Stimulated activated CD4-positive, alpha-beta T cell treated with anti-CD3 and anti-CD28 coated beads, Interleukin-2, amount 100 ng/mL, for 48 hours (primary cell): ENCODE measurements at places on chromosomes 16 and 17.

DNA sequence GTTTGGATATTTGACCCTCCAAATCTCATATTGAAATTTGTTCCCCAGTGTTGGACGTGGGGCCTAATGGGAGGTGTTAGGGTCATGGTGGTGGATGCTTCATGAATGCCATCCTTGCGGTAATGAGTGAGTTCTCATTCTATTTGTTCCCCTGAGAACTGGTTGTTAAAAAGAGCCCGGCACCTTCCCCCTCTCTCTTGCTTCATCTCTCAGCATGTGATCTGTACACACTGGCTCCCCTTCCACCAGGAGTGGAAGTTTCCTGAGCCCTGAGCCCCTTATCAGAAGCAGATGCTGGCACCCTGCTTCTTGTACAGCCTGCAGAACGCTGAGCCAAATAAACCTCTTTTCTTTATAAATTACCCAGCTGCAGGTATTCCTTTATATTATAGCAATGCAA lies 25.6 kb downstream of the PIK3R6 start:
- DNase-seq, result no peak

GRCh38 chr16:70751593-70751992 lies 49.4 kb downstream of the VAC14 start:
- DNase-seq, result no peak

- no peak for DNase-seq
Observed at GRCh38 chr17:43574348-43574747, 28.2 kb upstream of the ETV4 start.

DNA sequence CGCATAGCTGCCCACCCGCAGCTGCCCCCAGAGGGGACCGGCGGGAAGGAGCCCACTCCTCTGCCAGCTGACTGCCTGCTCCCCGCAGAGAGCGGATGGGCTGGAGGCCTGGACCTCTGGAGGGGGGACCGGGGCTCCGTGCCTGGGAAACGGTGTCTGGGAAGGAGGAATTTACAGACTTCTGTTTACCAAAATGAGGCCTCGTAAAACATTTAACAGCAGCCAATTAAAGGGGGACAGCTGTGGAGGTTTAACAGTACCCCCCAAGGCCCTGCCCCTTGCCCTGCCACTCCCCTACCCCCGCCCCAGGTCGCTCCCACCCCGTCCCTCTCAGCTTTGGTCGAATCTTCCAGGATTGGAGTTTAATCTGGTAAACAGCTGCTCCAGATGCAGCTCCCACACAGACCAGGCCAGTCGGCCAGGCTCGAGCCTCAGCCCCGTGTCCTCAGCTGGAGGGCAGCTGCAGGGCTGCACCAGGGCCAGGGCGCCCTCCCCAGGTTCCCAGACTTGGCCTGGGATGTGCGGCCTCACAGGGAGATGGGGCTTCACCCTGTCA lies 41.1 kb downstream of the BAHCC1 start:
- no peak for DNase-seq

DNA sequence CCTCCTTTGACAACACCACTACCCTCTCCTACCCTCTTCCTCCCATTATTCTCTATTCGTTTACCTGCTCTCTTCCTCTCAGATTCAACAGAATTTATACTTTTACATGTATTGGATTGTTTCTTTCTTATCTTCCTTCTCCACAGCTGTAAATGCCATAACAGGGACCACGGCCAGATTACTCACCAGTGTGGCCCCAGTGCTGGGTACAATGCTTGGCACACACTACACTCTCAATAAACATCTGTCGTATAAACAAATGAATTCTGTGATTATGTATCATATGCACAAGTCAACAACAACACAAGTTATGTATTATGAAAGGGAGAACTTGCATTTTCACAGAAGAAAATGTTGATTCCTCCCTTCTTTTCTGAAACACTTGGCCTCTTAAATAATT lies 20.0 kb downstream of the AARSD1 start:
- DNase-seq, result no peak

DNA sequence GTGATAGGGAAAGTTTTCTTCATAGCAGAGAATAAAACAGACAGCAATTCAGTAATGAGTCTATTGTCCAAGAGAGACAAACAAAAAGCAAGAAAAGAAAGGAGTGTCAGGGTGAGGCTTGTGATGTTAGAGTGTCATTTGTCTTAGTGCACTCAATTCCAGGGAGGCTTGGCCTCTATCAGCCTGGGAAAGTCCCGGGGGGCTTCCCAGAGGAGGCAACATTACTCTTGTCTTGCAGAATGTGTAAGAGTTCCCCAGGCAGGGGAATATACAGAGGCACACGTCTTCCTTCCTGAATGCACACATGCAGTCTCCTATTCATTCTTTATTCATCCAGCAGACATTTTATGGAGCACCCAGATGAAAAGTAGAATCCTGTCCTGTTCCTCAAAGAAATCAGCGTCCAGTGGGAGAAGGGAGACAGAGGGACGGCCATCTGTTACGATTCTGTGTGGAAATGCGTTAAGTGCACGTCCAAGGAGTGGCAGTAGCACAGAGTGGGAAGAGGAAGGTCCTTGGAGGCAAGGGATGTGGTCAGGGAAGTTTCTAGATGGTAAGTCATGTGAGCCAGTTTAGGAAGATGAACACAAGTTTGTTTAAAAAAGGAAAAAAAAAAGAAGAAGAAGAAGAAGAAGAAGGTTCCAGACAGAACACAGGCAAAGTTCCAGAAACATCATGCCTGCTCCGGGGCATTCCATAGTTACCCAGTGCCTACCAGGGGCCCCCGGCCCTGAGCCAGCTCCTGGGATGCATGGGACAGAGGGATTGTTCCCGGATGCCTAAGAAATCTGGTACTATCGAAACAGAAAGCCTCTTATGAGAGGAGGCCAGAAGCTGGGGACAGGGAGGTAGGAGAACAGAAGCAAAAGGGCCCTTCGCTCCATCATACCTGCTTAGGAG lies 21.1 kb downstream of the CACNG4 start:
- no peak for DNase-seq

DNA sequence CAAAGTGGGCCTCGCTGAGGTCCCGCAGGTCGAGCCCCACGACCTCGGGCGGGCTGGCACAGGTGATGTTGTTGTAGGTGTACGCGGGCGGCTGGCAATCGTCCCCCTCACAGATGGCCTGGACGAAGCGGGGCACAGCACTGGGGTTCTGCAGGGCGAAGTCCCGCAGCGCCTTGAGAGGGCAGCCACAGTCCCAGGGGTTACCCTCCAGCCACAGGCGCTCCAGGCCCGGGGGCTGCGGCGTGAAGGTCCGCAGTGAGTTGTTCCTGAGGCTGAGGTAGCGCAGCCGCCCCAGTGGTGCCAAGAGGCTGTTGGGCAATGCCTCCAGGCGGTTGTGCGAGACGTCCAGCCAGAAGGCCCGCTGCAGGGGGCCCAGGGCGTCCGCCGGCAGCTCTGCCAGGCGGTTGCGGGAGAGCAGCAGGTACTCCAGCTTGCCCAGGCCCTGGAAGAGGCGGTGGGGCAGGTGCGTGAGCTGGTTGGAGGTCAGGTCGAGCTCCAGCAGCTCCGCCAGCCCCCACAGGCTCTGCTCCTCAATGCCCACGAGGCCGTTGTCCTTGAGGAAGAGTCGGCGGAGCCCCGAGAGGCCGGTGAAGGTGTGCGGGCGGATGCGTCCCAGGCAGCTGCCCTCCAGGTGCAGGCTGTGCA lies 2.8 kb downstream of the IGFALS start:
- no peak for DNase-seq

- DNase-seq, result no peak
Observed at GRCh38 chr17:12104831-12105230, 84.2 kb downstream of the MAP2K4 start.

DNA sequence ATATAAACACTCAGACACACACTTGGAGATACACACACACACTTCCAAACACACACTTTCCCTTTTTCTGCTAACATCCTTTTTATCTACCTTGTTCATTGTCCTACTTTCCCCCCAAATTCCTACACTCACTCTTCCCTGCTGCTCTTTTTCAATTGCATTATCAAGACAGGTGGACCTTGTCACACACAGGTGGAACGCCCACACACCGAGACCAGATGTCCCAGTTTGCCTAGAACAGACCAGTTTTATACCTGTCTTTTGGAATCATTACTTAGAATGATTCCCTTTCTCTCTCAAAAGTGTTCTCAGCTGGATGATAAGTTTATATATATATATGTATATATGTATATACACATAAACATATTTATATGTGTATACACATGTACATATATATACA lies 50.7 kb upstream of the ARHGAP44 start:
- DNase-seq, result no peak

GRCh38 chr16:30947859-30948666 lies 805 bp upstream of the ORAI3 start:
- no peak for DNase-seq

- DNase-seq, result peak; percentile 99
Observed at GRCh38 chr16:27203507-27204311, at the start of gene KDM8. Gene KDM8, plus strand, starts transcription at chr16:27203526. Its CDS starts 6,598 bp downstream, at chr16:27210124.

- no peak for DNase-seq
Observed at GRCh38 chr17:17808706-17809432, 27.9 kb downstream of the SREBF1 start.

DNA sequence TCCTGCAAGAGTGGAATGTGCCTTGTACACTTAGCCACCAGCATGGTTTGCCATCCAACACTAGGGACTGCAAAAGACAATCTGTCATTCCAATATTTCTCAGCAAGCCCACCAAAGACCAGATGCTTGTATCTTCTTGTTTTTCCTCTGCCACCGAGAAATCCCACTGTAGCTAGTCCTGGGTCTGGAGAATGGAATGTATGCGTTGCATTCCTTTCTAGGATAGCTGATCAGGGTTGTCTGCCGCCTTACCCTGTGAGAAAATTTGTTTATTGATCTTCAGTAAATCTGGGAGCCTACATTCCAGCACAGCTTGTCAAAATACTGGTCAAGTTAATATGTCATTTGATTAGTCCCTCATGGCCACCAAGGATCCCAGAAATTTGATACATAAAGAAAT lies 28.1 kb upstream of the ADAMTS18 start:
- DNase-seq, result no peak

- DNase-seq, result no peak
Observed at GRCh38 chr17:31320791-31321190, 631 bp downstream of the EVI2A start.

GRCh38 chr17:55340686-55341085 lies 75.9 kb downstream of the HLF start:
- no peak for DNase-seq

DNA sequence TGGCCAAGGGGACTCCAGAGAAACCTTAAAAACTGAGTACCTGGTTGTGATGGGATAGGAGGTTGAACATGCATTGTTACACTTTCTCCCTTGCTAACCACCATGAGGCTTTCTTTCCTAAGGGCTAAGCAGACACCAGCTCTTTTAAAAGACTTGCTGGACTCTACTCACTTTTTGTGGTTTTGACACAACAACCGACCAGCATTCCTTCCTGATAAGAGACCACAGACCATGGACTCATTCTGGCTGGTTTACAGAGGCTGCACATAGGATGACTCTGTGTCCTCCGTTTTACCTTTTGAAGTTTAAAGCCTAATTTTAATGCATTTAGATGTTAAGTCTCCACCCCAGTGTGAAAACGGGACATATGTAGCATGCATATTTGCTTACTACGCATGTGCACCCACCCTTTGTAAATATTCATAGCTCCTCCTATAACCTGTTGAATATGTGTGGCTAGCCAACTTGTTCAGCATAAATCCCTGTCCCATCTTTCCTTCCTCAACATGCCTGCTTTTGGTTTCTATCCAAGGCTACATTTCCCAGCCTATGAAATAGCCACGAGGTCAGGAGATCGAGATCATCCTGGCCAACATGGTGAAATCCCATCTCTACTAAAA lies 475.9 kb downstream of the GRIN2A start:
- no peak for DNase-seq
